ENCODE measurements at places on chromosomes 1 and 21. TPM values are rescaled to one million over a fixed set of nuclear protein-coding genes. Genes with fewer than 3 reads are reported as not detected.

GRCh38 chr1:197984289-197984688 is 67.1 kb downstream of the LHX9 start:
- H3K4me3 ChIP-seq, result no peak overlapping the region
- no peak overlapping the region for H3K27ac ChIP-seq
- H3K36me3 ChIP-seq, result no peaks in the 10 kb centered on the region
- DNase-seq, result peak; percentile 57
- no peaks in the 10 kb centered on the region for H3K27me3 ChIP-seq

GRCh38 chr1:226656601-226657277 is 82.3 kb downstream of the ITPKB start:
- H3K27ac ChIP-seq, result peak overlapping the region; percentile 70
- H3K4me3 ChIP-seq, result no peak overlapping the region
- H3K36me3 ChIP-seq, result peaks cover 2% of the 10 kb centered on the region
- H3K4me1 ChIP-seq, result peaks cover 38% of the 10 kb centered on the region
- peak; percentile 91 for DNase-seq

DNA sequence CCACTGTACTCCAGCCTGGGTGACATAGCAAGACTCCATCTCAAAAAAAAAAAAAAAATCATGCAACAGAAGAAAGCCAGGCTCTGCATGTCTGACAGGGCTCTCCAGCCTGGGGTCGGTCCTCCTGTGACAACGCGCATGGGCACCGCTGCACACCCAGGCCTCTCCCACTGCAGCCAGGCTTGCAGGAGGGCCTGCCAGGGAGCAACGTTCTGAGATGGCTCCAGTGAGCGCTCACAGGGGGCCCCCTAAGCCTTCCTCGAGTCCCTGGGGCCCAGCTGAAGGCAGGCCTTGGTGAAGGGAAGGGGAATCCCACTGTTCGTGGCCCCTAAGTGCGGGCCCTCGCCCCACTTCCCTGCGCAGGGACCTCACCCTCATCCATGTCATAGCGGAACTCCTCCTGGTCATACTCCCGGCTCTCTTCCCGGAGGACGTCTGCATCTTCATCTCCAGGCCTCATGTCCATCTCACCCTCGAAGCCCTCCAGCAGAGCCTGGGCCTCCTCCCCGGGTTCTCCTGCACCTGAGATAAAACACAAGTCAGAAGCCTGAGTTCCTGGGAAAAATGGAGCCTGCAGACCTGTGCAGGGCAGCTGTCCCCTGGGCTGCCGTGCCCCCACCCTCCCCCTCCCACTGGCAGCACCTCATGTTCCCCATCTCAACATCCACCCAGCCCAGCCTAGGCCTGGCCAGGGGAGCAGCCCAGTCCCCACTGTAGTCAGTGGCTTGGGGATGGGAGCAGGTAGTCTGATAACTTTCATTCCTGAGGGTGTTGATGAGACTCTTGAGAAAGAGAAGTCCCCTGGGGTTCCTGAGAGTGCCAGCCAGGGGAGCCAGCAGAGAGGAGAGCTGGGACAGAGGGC is 20.3 kb downstream of the RSPH1 start:
- no peak overlapping the region for H3K27ac ChIP-seq
- no peaks in the 10 kb centered on the region for H3K27me3 ChIP-seq
- H3K36me3 ChIP-seq, result no peaks in the 10 kb centered on the region
- DNase-seq, result no peak
- no peak overlapping the region for H3K4me3 ChIP-seq
- H3K4me1 ChIP-seq, result no peaks in the 10 kb centered on the region

DNA sequence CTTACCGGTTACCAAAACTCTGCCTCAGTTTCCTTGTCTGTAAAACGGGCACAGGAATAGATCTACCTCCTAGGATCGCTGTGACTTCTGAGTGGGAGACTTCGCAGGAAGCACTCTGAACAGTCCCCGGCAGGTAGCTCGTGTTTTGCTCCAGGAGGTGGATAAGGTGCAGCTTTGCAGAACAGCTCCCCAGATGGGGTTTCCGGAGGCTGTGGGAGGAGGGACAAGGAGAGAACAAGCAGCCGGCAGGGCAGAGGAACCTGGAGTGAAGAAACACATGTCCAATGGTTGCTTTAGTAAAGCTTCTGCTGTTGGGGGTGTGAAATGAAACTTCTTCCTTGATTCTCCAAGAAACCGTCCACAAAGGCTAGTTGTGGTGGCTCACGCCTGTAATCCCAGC is 95.5 kb upstream of the TARDBP start:
- H3K4me3 ChIP-seq, result no peak overlapping the region
- H3K4me1 ChIP-seq, result no peaks in the 10 kb centered on the region
- no peaks in the 10 kb centered on the region for H3K36me3 ChIP-seq
- no peak for DNase-seq
- no peak overlapping the region for H3K27ac ChIP-seq

DNA sequence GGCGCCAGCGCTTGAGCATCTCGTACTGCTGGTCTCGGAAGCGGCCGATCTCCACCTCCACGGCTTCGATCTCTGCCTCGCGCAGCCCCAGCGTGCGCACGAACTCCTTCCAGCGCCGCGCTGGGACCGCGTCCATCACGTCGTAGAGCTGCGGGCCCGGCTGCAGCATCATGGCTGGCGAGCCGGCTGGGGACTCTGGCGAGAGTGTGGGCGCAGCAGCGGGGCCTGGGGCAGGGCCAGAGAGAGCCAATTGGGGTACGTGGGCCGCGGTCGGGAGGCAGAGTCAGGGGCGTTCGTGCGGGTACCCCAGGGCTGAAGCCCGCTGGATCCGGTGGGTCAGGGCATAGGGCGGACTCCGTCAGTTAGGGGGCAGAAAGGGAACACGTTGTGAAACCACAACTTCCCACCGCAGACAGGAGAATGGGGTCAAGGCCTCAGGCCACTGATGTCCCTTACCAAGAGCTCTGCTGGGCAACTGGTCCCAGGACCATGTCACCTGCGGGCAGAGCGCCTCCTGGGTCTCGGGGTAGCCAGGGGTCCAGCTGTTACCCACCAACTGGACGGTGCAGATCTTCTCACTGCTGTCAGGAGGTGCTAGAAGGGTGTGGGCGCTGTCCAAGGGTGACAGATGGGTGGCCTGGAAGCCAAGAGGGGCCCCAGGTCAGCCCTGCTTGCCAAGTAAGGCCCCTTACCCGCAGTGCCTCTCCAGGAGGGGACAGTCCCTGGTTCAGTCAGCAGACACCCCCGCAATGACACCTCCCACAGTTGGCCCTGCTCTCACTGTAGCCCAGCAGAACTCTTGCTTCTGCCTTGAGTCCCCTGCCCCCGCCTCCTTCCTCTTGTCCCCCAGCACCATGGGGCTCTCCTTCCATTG is 4.2 kb downstream of the TNFRSF25 start:
- H3K36me3 ChIP-seq, result no peaks in the 10 kb centered on the region
- H3K4me3 ChIP-seq, result no peak overlapping the region

DNA sequence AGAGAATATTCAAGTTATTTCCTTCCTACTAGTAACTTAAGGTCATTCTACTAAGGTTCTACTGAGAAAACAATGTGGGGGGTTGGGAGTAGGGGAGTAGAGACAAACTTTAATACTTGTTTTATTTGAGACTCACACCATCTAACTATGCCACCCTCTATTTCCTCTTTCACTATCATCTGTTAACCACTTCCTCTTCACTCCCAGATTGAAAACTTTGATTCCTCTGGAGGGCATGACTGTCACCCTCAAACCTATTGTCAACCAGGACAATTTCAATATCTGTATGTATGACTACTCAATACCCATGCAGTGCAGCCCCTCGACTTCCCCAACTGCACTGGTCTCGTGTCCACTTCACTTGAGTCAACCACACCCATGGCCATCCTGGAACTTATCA is 165.6 kb upstream of the POGK start:
- H3K4me1 ChIP-seq, result no peaks in the 10 kb centered on the region
- DNase-seq, result no peak

DNA sequence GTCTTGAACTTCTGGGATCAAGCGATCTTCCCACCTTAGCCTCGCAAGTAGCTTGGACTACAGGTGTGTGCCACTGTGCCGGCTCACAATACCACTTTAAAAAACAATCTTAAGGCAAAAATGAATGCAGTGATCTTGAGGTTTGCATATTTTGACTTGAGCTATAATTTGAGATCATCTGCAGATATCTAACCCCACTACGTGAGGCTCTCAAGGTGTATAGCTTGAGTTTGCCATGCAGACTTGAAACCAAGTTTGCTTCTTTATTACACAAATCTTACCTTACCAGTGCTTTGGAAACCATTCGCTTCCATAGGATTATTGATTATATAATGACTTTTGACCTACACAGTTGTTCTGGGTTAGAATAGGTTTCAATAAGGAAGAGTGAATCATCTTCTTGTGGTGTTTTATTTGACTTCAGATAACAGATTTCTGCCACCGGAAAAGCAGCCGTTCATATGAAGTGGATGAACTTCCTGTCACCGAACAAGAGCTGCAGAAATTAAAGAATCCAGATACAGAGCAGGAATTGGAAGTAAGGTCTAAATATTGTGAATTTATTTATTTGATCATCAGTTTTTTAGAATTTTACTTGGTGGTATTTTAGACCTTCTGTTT is 155.1 kb downstream of the VPS13D start:
- no peak overlapping the region for H3K4me3 ChIP-seq
- H3K36me3 ChIP-seq, result peaks cover 2% of the 10 kb centered on the region
- H3K27ac ChIP-seq, result no peak overlapping the region
- no peak for DNase-seq

DNA sequence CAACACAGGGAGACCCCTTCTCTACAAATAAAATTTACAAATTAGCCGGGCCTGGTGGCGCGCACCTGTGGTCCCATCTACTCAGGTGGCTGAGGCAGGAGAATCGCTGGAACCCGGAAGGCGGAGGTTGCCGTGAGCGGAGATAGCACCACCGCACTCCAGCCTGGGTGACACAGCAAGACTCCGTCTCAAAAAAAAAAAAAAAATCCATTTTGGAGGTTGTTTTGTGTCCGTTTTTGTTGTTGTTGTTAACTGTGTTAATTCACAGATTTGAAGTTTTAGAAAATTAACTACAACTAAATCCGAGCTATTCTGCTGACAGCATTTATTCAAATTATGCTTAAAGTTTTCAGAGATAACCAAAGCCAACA is 618 bp downstream of the CLCC1 start:
- no peak for DNase-seq
- H3K4me1 ChIP-seq, result peaks cover 4% of the 10 kb centered on the region
- peak overlapping the region; percentile 96 for H3K27ac ChIP-seq
- peak overlapping the region; percentile 72 for H3K4me3 ChIP-seq
- H3K36me3 ChIP-seq, result no peaks in the 10 kb centered on the region

DNA sequence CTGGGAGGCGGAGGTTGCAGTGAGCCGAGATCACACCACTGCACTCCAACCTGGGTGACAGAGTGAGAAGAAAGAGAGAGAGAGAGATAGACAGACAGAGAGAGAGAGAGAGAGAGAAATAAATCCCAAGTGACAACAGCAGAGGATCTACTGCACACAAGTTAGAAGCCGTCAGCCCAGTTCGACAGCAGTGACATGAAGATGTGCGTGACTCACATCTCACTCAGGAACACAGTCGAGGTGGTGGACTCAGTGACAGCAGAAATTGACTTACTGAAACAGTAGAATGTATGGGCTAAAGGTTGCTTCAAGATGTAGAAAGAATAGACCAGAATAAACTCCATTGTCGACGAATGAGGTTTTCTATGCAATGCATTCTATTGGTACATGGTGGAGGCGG is 77.0 kb upstream of the KRTAP19-8 start:
- no peaks in the 10 kb centered on the region for H3K27me3 ChIP-seq
- DNase-seq, result no peak
- H3K4me3 ChIP-seq, result no peak overlapping the region
- H3K36me3 ChIP-seq, result no peaks in the 10 kb centered on the region
- H3K4me1 ChIP-seq, result no peaks in the 10 kb centered on the region
- H3K27ac ChIP-seq, result no peak overlapping the region

DNA sequence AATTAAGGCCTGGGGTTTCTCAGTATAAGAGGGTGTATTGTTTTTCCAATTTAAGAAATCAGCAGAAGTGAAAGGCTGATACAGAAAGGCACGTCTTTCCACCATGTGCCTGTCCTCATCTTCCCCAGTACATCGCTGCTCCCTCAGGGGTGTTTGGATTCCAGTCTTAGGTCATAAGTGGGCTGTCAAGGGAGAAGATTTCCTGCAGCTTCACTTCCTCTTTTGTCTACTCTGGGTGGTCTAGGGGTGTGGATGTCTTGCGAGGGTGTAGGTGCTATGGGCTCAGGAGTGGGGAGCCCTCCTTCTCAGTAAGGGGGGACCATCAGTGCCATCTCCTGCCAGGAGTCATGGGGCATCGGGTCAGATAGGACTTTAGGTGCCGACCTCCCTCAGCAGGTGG is 999.8 kb upstream of the NCAM2 start:
- no peak for DNase-seq
- H3K27me3 ChIP-seq, result no peaks in the 10 kb centered on the region
- H3K36me3 ChIP-seq, result no peaks in the 10 kb centered on the region

DNA sequence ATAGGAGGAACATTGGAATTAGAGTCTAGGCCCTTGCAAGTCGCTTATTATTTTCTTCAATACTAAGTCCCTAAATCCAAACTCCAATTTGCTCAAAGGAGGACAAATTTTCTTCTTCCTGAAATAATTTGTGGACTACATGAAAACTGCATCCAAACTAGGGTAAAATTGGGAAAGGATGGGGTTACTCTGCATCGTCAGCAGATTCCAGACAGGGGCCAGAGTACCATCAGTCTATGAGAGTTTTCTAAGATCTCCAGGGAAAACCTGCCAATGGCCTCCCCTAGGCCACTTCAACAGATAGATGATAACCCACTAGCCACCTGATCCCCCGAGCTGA is 508 bp downstream of the HEYL start:
- peaks cover 25% of the 10 kb centered on the region for H3K27me3 ChIP-seq
- H3K27ac ChIP-seq, result no peak overlapping the region
- DNase-seq, result no peak
- peaks cover 4% of the 10 kb centered on the region for H3K4me1 ChIP-seq
- no peaks in the 10 kb centered on the region for H3K36me3 ChIP-seq

GRCh38 chr1:32806290-32806689 is 10.9 kb downstream of the YARS1 start:
- no peaks in the 10 kb centered on the region for H3K4me1 ChIP-seq
- peaks cover 6% of the 10 kb centered on the region for H3K36me3 ChIP-seq
- H3K4me3 ChIP-seq, result no peak overlapping the region
- no peak for DNase-seq

ST6GALNAC5 gene
- 1.3 TPM for total RNA-seq

TNFAIP8L2 gene
- not detected for total RNA-seq

NEK7 gene
- total RNA-seq, result 90.5 TPM

COL6A2 gene
- total RNA-seq, result 782 TPM

SMCP gene
- 0.17 TPM for total RNA-seq

DPT gene
- 4.1 TPM for total RNA-seq
